ENCODE measurements at places on chromosomes 2 and 18.
A peak's percentile ranks its signal among the peaks of the same experiment; 100 is the strongest.

GRCh38 chr18:46060359-46060841, 11.7 kb downstream of the PSTPIP2 start:
- DNase-seq, result no peak

DNA sequence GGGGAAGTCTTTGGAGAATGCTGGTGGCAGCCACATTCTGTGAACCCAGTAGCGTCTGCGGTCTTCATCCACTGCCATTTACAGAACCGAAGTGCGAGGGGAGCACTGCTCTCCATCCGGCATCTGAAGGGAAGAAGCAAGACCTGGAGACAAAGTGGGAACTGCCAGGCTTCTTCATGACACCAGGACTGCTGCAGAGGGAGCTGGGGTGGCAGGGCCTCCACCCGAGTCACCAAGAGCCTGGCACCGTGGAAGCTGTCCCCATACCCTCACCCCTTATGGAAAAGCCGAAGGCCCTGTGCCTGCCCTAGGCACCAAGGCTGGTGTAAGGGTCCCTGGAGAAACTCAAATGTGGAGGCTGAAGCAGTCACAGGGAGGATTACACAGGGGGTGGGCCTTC, 79.8 kb downstream of the CIB4 start:
- no peak for DNase-seq

DNA sequence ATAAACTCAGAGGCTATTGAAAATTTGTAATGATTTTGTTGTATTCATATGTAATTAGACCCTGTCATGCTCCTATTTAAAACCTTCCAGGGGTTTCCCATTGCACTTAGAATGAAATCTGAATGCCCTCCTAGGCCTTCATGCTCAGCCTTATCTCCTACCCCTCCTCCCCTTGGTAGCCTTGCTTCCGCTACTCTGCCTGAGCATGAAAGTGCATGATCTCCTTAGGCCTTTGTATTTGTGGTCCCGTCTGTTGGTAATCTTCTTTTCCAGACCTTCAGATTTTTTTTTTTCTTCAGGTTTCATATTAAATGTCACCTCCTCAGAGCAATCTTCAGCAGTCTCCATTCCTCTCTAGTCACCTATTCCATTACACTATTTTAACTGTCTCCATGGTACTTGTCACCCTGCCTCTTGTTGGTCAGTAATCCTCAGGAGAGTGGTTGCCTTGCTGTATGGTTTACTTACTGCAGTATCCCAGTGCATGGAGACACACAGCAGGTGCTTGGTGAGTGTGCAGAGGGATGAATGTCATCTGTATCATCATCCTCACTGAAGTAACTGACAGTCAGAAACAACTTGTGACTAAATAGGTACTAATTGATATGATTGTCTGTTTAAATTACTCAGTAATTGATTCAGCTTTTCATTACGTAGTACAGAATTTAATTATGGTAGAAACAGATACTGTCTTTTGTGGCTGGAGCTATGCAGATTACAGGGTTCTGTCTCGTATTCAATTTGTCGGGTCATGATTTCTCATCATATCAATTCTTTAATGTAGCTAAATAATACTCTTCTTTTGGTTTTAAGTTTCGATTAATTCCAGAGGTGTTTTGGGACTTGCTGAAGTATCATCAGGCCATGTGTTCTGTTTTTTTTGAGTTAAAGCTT, 63.9 kb downstream of the PHLPP1 start:
- DNase-seq, result no peak

GRCh38 chr2:70496819-70497218, 56.8 kb downstream of the TGFA start:
- no peak for DNase-seq

GRCh38 chr18:25350489-25351251, 1.3 kb downstream of the ZNF521 start:
- peak; percentile 14 for DNase-seq

DNA sequence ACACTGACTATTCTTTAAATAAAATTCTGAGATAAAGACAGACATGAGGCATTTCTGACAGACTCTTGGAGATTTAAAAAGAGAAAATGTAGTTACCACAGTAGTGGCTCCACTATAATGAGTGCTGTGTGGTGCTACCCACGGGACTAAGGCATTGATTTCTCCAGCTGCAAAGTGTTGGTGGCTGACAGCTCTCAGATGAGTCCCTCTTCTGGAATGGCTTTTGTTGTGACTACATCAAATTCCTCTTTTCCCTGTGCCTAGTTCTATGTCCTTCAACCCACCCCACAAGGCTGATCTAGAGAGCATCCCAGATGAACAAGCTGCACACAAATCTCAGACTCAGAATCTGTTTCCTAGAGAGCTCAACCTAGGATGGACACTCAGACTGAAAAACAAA, 884.8 kb upstream of the ZEB2 start:
- no peak for DNase-seq

DNA sequence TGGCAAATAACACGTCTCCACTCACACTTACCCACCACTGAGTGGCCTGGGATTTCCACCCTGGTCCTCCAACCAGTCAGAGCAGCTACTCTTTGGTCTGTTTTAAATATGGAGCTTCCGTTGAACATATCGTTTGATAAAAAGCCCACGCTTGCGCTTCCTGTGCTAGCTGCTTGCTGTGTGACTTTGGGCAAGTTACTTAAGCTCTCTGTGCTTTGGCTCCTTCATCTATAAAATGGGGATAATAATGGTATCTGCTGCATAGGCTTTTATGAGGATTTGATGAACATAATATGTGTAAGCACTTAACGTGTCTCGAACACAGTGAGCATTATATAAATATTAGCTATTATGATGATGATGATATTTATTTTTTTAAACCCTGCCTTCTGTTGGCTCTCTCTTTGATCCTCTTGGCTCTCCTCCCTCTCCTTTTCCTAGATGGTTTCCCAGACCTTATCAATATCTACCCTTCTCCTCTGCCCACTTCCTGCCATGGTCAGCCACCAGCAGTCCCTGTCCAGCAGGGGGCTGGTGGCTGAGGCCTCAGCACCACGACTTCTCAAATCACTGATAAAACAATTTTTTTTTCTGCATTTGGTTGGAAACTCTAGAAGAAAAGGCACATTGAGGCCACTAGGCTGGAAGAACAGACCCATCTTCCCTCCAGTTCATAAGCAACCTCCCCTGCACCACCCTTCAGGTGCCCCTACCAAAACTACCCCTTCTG, 191.9 kb downstream of the LOXHD1 start:
- DNase-seq, result no peak

DNA sequence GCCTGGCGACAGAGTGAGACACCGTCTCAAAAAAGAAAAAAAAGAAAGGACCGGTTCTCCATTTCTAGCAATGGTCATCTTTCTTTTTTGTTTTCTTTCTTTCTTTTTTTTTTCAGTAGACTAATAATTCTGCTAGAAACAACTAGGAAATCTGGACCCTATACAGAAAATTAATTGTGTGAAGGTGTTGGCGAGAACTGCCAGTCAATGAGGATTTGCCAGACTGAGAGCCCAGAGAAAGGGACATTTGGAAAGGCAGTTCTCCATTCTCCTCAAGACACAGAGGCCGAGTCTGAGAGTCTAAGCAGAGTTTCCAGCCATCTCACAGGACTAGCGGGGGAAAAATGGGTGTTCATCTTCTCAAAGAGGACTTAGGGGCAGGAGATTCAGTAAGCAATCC, 123.6 kb upstream of the GPC1 start:
- no peak for DNase-seq

- no peak for DNase-seq
Measured at GRCh38 chr18:76493213-76494161, 1.6 kb downstream of the ZNF516 start.

DNA sequence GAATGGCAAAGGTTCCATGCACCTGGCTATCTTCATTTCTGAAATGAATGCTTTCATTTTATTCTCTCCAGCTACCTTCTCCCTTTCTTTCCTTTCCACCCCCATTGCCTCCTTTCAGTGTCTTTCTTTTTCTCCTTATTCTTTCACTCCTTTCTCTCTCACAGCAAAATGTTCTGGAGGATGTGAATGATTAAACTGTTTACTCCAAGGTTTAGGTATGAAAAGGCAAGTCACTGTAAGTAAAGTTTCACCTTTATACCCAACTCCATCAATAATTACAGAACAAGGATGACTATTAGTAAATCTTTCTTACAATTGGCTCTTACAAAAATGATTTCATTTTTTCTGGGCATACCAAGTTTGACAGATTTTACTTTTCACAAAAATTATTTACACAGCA, 4.3 kb downstream of the PAX8 start:
- DNase-seq, result no peak

- no peak for DNase-seq
Measured at GRCh38 chr18:39485696-39486095, 1920.1 kb upstream of the CELF4 start.

DNA sequence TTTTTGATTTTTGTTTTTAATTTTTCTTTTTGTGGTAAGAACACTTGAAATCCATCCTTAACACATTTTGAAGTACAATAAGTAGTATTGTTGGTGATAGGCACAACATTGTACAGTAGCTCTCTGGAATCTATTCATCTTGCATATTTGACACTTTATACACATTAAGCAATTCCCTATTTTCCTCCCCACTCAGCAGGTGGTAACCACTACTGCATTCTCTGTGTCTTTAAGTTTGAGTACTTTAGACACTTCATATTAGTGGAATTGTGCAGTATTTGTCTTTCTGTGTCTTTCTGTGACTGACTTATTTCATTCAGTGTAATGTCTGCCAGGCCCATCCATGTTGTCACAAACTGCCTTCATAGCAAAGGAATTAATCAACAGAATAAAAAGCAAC, 471.7 kb upstream of the CDH20 start:
- no peak for DNase-seq

DNA sequence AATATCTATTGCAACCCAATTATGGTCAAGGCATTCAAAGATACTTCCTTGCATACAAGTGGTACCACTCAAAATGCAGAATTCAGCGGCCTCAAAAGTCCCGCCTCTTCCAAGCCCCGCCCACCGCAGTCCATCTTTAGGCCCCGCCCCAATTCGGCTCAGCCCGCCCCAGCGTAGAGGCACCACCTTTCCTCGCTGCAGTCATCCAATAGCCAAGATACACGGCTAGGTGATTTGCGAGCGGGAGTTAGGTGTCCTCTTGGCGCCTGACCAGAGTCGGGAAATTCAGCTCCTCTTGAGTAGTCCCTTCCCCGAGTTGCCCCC, 431 bp upstream of the SEC11C start:
- DNase-seq, result peak; percentile 92

- DNase-seq, result no peak
Measured at GRCh38 chr2:196208915-196209314, 37.5 kb upstream of the STK17B start.

GRCh38 chr18:76941284-76941683, 118.9 kb downstream of the ZNF236 start:
- no peak for DNase-seq

GRCh38 chr2:148039783-148040182, 18.9 kb downstream of the MBD5 start:
- no peak for DNase-seq

GRCh38 chr18:77940566-77940965, 690.9 kb downstream of the GALR1 start:
- DNase-seq, result no peak

DNA sequence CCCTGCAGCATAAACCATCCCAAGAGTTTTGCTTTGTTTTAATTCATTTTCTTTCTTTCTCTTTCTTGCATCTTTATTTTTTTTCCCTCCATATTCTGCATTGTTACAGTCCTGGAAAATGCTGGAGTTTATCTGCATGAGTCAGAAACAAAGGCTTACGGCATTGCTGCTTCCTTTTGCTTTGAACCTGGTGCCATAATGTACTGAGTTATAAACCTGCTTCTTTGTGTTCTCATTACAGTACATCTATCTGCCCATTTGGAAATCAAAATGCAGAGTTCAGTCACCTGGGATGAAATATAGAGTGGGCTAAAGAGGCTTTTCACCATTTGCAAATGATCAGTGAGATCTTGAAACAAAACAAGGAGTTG, 1009.2 kb upstream of the FANCL start:
- no peak for DNase-seq

DNA sequence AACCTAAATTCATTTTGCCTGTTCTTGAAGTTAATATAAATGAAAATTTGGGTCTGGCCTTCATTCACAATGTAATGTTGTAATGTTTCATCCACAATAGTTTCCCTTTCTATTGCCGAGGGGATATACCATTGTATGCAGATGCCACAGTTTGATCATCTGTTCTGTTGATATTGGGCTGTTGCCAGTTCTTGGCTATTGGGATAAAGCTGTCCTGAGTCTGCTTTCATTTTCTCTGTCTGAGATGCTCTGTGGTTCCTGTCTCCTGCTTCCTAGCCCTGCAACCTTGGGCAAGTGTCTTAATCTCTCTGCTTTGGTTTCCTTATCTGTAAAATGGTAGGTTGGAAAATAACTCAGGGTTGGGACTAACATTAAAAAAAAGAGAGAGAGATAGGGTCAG, 25.2 kb downstream of the B3GNT2 start:
- no peak for DNase-seq

All from stimulated activated CD4-positive, alpha-beta T cell treated with anti-CD3 and anti-CD28 coated beads, Interleukin-2, amount 100 ng/mL, for 24 hours (primary cell).